ENCODE measurements at places on chromosomes 7 and 10. TPM values are rescaled to one million over a fixed set of nuclear protein-coding genes. Genes with fewer than 3 reads are reported as not detected.

DNA sequence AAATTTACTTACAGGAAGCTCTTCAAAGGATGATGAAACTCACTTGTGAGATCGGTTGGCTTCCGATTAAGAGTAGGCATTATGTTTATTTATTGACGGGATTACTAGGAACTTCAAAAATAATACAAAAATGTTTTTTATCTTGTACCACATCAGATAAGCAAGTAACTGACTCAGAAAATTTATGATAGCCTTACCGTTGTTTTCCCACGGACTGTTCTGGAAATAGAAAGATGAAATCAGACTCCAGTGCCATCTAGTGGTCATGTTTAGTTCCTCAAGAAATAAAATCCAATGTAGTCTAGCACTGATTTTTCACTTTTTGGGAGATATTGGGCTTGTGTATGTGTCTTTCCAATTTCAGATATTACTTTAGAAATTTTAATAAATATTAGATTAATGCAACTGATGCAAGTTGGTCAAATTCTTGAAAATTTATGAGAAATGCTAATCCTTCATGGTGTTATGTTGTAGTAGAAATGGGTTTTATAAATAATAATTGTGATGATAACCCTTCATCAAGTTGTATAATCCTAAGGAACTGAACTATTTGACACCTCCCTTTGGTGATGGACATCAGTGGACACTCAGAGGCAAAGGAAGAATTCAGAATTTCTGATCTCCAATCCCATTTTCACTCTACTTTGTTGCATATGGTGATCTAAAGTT lies 168.8 kb downstream of the TMEM26 start:
- ATAC-seq: peak; percentile 26

GRCh38 chr10:88200312-88201032 lies 337.0 kb downstream of the PTEN start:
- no peak for ATAC-seq

DNA sequence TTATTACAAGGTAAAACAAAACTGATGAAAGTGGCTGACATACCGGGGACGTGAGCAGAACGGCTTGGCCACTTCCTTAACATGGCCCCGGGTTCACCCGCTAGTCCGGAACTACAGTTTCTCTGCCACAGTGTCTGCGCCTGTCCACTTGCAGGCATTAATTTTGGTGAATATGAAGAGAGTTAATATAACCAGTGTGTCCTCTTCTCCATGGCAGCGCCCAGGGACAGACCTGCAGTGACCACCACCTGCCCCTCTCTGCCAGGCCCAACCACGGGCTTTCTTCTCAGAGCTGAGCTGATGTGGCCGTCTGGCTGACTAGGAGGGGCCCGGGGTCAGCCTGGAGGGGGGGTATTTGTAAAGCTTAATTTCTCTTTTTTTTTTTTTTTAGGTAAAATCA lies 1.1 kb upstream of the NDUFB2 start:
- ATAC-seq: no peak

PTTG1IP2 gene
- total RNA-seq: not detected

DNA sequence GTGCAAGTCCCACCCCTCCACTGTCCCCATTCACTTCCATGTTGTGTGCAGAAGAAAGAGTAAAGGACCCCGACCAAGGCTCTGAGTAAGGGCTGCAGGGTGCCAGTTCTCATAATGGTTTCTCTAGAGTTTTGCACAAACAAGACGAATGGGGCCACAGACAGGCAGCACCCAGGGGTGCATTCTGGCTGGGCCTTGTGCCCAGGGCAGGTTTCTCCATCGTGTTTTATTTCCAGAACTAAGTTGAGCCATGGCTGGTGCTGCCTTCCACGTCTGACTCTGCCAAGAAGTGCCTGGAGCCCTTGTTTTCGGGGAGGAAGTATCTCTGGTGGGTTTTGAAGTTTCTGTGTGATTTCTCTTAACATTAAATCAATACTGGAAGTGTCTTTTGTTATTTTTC lies 95.0 kb upstream of the SDK1 start:
- ATAC-seq: no peak

Measured in gastroesophageal sphincter (tissue), 4 donors.